SK-N-SH treated with all-trans-retinoic acid at 6 μM for 48 hours (cell line): ENCODE measurements at places on chromosomes 11 and 22.

- ATAC-seq = no peak
Observed at GRCh38 chr22:46025973-46026898, 49.3 kb upstream of the WNT7B start.

DNA sequence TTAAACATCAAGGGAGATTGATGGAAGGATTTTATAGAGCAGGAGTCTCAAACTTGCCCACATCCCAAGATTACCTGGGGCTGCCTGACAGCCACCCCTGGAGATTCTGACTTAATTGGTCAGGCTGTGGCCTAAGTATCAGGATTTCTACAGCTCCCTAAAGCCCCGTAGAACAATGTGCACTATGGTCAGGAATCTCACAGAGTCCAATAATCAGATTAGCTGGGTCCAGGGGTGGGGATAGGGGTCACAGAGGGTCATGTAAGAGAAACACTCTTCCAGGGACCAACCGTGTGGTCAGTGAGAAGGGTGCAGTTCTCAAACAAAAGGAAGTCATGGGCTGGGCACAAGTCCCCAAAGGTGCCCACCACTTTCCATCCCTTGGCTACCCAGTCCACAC, 20.5 kb upstream of the FBLN1 start:
- no peak for ATAC-seq

DNA sequence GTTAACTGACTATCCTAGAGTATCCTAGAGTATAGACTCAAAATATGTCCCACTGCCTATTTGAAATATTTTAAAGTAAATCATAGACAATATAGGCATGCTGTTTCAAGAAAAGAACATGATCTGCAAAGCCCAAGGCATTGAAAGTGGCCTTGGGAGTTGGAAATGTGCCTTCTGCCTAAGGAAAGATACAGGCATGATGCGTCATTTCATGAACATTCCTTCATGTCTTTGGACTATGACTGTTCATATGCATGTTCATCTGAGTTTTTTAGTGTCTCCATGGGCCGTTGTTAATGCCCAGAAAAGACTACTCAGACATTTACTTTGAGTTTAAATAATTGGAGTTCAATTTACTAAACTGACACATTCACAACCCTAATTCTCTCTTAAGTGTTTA, 69.7 kb upstream of the PRDM11 start:
- ATAC-seq = no peak

DNA sequence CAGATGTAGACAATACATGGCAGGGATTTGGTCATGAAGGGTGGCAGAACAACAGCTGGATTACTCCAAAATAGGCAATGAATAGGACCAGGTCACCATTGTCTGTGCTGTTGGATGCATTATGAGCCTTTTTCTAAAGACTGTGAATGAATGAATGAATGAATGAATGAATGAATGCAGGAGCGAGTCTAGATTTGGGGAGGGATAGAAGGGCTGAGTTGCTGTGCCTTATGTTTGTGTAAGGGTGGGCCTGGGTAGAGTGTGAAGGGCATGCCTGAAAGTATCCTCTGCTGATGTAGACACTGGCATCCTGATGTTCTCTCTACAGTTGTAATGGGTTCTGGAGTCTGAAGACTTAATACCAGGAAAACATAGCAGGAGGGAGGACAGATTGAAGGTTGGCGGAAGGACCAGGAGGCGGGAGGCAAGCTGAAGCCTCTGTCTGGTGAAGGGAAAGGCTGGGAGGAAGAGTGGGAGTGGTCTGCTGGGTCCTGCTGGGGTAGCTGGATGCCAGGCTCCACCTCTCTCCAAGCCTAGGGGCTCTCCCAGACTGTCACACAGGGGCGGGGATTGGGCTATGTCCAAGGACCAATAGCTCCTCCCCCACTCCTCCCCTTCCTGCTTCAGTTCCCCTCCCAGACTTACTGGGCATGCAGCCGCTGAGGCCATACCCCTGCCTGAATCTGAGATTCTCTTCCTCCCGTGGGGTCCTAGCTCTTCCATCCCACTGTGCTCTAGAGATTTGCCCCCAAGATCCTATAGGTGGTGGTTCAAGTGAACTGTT, 4.8 kb downstream of the TRIM3 start:
- peak; percentile 78 for ATAC-seq

DNA sequence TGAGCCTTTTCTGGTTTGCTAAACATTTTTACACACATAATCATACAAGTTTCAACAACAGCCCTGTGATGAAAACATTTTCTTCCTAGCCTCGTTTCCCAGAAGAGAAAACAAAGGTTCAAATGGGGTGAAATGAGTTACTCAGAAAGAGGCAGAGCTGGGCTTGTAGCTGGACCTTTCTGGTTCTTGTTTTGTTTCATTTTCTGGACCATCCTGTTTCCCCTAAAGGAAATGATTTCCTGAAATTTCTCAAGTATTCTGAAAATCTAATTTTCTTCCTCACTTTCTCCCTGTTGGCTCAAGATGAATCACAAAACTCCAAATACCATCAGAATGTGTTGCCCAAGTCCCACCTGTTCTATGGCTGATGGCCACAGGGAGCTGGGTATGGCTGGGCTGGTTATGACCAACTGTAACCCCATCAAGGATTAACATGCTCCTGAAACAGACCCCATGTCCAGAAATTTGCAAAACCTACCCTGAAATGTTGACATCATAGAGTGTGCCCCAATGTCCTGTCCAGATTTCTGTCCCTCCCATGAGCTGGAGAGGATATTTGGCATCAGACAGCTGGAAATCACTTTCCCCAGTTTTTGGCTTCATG, 6.7 kb upstream of the APOL4 start:
- ATAC-seq = no peak

DNA sequence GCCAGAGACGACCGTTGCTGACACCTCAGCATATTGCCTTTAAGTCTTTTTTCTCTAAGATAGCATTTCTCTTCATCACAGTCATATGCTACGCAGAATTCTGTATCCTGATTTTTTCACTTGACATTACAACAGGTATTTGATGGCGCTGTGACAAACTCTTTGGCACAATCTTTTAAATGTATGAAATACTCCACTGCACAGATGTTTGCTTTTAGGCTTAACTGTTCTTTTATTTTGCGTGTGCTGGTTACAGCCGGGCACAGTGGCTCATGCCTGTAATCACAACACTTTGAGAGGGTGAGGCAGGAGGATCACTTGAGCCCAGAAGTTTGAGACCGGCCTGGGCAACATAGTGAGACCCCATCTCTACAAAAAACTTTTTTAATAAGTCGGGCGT, 52.0 kb upstream of the PPP6R3 start:
- no peak for ATAC-seq
